ENCODE measurements at places on chromosomes 4 and X. TPM values are rescaled to one million over a fixed set of nuclear protein-coding genes. Genes with fewer than 3 reads are reported as not detected.

GAGE13 gene
- total RNA-seq = not detected

GUCY1A1 gene
- total RNA-seq = 0.13 TPM

ENPEP gene
- not detected for total RNA-seq

LPAR4 gene
- 1.2 TPM for total RNA-seq

GPC3 gene
- total RNA-seq = not detected

SASH3 gene
- total RNA-seq = not detected
